Head of caudate nucleus (tissue), 42 donors: ENCODE measurements at places on chromosomes 11 and 22.
A peak's percentile ranks its signal among the peaks of the same experiment; 100 is the strongest.

GRCh38 chr11:109696191-109696897 lies 274.4 kb downstream of the C11orf87 start:
- DNase-seq = no peak

DNA sequence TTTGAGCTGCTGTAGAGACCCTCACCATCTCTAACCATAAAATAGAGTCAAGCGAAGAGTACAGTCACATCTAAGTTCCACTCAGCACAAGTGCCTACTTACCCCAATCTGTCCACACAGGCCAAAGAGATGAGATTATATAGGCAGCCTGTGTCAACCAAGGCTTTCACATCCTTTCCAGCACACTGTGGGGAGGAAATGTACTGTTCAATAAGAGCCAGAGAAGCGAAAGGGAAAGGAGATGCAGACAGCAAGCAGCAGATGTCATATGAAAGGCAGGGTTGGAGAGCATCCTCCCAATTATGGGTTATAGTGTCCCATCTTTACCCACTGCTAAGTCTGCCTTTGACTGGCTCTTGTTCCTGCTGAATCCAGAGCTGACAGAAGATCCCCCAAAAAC lies 16.4 kb downstream of the NRIP3 start:
- no peak for DNase-seq

GRCh38 chr11:75492181-75492820 lies 33.4 kb downstream of the GDPD5 start:
- no peak for DNase-seq

GRCh38 chr11:74572349-74572748 lies 20.0 kb upstream of the POLD3 start:
- DNase-seq = no peak

GRCh38 chr11:19337779-19338178 lies 97.0 kb upstream of the E2F8 start:
- DNase-seq = no peak

GRCh38 chr11:113350336-113351067 lies 36.1 kb downstream of the TTC12 start:
- no peak for DNase-seq

- no peak for DNase-seq
Observed at GRCh38 chr11:67631853-67632174, 2.1 kb upstream of the NUDT8 start.

GRCh38 chr11:69327741-69328191 lies 33.8 kb downstream of the MYEOV start:
- peak; percentile 25 for DNase-seq

DNA sequence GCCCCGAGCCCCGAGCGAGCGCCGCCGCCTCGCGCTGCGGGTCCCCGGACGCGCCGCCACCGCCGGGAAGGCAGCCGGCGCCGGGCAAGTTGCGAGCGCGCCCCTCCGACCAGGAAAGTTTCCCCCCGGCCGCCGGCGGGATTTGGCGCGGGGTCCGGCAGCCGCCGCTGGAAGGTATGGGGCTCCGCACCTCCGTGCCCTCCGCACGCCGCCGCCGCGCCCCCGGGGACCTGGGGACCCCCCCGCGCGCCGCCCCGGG lies 281 bp downstream of the TSPAN18 start:
- DNase-seq = no peak

GRCh38 chr11:85316967-85317366 lies 310.2 kb downstream of the DLG2 start:
- DNase-seq = no peak

DNA sequence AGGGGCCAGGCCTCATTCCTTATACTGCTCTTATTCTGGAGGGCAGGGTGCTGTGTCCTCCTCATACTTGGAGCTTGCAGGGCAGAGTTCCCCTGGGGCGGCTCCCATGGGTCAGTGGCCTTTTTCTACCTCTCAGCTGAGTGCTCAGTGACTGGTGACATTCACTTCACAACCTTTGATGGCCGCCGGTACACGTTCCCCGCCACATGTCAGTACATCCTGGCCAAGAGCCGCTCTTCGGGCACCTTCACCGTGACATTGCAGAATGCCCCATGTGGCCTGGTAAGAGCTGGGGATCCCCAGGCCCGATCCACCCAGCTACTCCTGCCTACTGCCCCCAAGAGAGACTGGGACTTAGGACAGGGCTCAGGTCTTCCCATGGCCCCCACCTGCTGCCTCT lies 14.5 kb downstream of the OTOG start:
- DNase-seq = peak; percentile 3

GRCh38 chr11:1162138-1162475 lies 4.4 kb downstream of the MUC5AC start:
- no peak for DNase-seq

DNA sequence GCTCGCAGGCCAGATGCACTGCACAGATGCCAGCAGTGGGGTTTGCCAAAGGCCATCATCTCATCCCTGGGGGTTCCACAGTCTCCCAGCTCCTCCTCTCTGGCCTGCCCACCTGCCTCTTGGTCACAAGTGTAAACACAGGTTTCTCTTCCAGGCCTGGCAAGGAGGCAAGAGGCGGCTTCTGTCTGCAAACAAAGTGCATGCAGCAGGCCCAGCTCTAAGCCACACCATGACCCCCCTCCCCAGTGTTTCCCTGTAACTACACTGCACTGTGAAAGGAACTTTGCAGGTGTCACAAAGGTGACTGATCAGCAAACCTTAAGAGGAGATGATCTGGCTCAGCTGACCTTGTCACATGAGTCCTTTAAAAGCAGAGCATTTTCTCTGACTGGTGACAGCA lies 26.2 kb upstream of the SHISAL1 start:
- DNase-seq = no peak

DNA sequence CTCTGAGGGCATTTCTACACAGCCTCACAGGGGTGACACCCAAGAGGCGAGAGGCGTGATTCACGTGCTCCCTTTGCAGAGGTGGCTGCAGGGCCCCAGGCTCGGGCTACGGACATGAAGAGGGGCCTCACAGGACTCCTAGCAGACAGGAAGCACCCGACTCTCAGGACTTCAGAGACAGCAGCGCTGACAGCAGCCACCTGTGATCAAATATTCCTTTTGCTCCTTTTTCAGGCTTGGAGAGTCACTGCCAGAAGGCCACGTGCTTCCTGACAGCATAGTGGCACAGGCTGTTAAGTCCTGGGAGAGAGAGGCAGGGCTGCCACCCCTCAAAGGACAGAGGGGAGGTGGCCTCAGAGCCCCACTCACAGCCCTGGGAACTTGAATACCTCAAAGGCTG lies 348.9 kb downstream of the CADM1 start:
- no peak for DNase-seq

GRCh38 chr11:92236856-92237255 lies 12.2 kb downstream of the FAT3 start:
- no peak for DNase-seq

DNA sequence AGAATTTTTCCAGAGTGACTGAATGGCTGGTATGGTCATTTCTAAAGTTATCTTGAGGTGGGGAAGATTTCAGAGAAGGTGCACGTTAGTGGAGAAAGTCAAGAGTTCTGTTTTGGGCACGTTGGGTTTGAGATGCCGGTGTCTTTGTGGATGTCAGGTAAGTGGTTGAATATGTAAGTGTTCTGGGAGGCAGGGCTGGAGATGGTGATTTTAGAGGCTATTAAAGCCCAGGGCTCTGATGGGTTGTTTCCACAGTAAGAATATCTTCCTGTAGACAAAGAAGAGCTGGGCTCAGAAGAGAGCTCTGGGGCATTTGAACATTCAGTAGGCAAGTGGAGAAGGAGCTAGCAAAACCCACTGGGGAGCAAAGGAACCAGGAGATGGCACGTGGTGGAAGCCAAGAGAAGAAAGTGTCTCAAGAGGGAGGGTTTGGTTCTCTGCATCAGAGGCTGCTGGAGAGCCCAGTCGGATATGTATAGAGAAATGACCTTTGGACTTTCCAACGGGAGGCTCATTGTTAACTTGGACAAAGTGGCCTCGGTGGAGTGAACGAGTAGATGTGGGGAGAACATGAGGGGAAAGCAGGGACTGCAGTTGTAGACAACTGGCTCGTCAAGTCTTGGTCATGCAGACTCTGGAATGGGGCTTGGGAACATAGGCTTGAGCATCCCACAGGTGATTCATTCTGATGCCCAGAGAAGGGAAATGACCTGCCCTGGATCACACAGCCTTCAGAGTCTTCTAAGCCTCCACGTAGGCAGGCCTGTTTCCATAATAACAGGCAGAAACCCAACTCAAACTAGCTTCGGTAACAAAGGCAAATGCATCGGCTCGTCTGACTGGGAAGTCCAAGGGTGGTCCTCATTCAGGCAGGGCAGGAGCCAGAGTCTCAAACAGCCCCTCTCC lies 98.4 kb upstream of the PARVA start:
- no peak for DNase-seq
